ENCODE measurements at places on chromosomes 2 and 18. TPM values are rescaled to one million over a fixed set of nuclear protein-coding genes. Genes with fewer than 3 reads are reported as not detected.

QPCT gene
- 17.2 TPM for total RNA-seq

CYP26B1 gene
- 14.5 TPM for total RNA-seq

UPP2 gene
- total RNA-seq = not detected

MEP1B gene
- total RNA-seq = 0.06 TPM

EGR4 gene
- total RNA-seq = 0.34 TPM

SP9 gene
- total RNA-seq = 3.7 TPM

ING5 gene
- 22.0 TPM for total RNA-seq

CNGA3 gene
- 0.06 TPM for total RNA-seq

SERPINB13 gene
- not detected for total RNA-seq

CLEC4F gene
- total RNA-seq = not detected

COQ10B gene
- total RNA-seq = 19.4 TPM

EFEMP1 gene
- total RNA-seq = 40.9 TPM

DAPL1 gene
- total RNA-seq = not detected

CRYGC gene
- not detected for total RNA-seq

GATA6 gene
- total RNA-seq = 2.9 TPM

CXCR1 gene
- total RNA-seq = not detected

TCF23 gene
- not detected for total RNA-seq
